Activated CD4-positive, alpha-beta T cell treated with anti-CD3 and anti-CD28 coated beads, Interleukin-2, amount 50 U/mL, for 4 hours (primary cell): ENCODE measurements at places on chromosomes 12 and 14.

GRCh38 chr12:94516985-94517384 is 57.3 kb upstream of the CEP83 start:
- DNase-seq = no peak

- no peak for DNase-seq
Measured at GRCh38 chr14:51677266-51677665, 25.6 kb downstream of the FRMD6 start.

GRCh38 chr14:105431256-105431655 is 11.6 kb downstream of the MTA1 start:
- DNase-seq = no peak

DNA sequence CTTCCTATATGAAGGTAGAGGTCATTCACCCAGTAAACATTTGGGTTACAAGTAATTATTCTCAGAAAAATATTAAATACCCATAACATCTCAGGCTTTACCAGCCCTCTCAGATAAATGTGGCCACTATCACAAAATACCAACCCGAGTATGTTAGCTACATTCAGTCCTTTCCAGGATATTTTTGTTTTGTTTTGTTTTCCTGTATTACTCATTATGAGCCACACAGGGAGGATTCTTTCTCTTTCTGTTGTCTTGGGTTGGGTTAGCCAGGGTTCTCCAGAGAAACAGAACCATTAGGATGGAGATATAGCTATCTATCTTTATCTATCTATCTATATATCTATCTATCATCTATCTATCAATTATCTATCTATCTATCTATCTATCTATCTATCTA is 947.6 kb upstream of the MDGA2 start:
- DNase-seq = no peak

- no peak for DNase-seq
Measured at GRCh38 chr12:120169946-120170345, 24.6 kb downstream of the GCN1 start.

DNA sequence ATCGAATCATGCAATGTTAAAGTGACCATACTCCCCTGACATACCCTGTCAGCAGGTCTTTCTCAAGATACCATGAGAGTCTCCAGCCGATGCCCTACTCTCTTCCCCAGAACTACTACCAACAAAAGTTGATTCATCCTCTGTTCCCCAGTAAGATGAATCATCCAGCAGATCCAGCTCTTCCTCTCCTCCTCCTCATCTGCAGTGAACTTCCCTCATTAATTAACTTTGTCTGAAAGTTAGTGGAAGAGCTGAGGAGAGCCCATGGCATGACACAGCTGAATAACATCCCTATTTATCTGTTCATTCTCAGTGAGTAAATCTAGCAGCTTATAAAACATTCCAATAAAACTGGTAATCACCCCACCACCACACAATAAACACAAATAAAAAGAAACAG is 213.4 kb downstream of the EGLN3 start:
- DNase-seq = no peak

DNA sequence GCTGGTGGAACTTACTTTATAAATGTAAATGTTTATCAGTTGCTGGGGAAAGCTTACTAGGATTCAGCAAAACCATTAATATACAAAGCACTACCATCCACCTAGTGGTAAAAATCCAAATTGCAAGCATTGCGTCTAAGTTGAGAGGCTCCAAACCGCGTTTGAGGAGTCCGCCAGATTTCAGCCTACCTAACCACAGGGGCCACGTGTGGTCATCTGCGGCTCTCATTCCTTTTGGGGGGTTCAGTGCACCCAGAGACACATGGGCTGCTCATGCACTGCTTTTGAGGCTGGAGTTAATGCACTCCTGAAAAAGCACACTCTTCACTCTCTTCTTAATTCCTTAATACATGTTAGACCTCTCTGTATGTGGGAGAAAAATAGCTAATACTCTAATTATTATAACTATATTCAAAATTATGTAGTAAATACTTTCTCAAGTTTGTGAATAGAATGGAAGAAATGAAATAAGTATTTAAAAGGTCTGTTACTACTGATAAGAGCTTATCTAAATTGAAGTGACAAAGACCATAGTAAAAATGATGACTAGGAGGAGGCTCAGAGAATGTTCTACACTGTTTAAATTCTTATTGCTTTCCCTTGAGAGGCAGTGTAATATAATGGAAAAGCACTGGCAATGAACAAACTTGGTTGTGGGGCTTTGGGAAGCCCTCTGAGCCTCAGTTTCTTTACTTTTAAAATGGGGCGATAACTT is 41.4 kb upstream of the MANSC4 start:
- DNase-seq = no peak
